ENCODE measurements at places on chromosomes 2 and 18. TPM values are rescaled to one million over a fixed set of nuclear protein-coding genes. Genes with fewer than 3 reads are reported as not detected.

The CCDC102B gene
- total RNA-seq = 0.72 TPM

DNA sequence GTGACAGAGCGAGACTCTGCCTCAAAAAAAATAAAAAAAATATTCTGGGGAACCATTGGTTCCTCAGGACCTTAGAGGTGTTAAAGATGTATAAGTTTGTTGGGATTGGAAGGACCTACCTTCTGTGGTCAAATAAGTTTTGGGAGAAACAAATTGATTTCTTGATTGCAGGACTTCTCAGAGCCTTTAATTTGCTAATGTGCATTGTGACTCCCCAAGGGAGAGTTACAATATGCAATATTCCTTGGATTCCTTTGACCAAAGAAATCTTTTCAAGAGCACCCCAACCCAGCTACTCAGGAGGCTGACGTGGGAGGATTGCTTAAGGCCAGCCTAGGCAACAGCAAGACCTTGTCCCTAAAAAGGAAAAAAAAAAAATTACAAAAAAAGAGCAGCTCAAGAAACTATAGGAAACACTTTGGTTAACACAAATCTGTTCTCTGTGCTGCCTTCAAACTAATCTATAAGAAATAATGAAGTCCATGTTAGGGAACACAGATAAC, 6.5 kb downstream of the NAGK start:
- DNase-seq = peak; percentile 26

DNA sequence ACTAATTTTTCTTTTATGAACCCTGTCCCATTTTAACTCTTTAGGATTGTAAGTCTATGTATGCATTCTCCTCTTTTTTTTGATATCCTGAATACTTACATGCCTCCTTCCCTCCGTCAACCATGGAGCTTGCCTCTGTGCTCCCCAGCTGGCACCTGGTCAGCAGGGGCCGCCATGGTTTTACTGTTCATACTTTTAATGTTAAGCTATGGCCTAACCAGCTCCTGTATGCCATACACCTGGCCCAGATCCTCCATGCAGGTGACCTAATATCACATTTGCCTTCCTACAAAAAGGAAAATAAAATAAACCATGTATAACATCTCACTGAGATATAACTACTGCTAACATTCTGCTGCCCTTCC, 283.1 kb upstream of the TRIB2 start:
- DNase-seq = no peak

DNA sequence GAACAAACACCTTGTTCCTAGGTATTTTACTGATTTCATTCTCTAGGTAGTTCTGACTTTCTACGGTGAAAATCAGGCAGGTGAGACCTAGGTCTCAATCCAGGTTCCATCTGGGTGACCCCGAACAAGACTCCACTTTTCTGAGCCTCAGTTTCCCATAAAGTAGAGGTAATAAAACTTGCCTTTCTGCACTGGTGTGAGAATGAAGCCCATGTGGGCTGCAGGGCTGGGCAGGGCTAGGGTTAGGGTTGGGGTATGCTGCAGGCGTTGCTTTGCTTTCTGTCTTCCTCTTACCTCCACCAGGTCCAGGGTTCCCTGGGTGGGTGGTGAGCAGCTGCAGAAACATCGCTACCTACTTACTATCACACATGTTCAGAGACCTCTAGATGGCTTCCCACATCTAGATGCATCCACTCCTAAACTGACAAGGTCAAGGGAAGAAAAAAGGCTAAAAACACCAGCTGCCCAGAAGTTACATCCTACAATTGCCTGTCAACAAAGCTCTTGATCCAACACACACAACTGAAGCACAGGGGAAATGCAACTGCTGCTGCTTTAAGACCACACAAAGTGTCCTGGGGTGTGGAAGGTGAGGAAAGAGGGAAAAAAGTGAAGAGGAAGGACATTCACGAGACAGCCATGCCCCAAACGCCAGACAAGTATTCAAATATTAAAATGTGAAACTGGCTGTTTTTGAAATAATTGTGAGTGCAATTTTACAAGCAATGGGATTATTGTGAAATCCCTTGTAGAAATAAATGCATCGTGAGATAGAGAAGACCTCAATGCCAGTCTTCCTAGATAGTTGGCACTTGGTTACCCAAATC, 23.5 kb downstream of the MBP start:
- DNase-seq = peak; percentile 32

All from lower leg skin (tissue), 4 donors.